ENCODE measurements at places on chromosomes 1 and 21.

GRCh38 chr21:31220575-31220974 is 123.5 kb downstream of the TIAM1 start:
- no peak for DNase-seq

GRCh38 chr21:36423771-36424433 is 38.7 kb downstream of the CHAF1B start:
- no peak for DNase-seq

DNA sequence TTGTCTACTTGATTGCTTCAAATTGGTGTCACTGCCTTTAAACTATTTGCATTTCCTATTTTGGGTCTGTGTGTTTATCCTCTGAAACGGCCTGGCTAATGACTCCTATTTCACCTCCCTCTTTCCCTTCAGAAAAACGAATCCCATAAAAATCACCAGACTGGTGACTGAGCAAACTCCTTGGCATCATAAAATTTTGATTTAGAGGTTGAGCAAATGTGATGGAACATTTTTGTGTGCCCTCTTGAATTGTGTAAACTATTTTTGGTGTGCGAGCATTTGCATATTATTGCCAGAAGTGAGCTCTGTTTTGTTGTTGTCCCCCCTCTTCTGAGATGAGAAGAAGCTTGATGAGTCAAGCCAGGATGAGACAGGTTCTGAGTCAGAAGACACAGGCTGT is 316.1 kb downstream of the AJAP1 start:
- DNase-seq: no peak

GRCh38 chr1:110749960-110750359 is 75.2 kb upstream of the KCNA3 start:
- no peak for DNase-seq

GRCh38 chr1:217896490-217896889 is 265.3 kb downstream of the SPATA17 start:
- DNase-seq: no peak

DNA sequence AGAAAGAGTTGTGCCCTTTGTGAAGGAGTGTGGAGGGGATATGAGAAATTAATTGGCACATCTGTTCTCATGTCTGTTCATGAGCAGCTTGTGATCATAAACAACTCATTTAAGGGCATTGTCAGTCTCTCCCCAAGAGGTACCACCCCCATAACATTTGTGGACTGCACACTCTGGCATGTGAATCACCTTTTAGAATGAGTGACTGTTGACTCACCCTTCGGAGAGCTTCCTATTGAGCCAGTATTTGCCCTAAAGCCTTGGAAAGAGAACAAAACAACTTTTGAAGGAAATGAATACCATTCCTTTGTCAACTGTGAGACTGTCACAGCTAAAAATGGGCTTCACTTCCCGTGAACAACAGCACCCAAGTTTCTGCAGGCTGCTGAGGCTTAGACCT is 27.5 kb upstream of the MYSM1 start:
- DNase-seq: no peak

DNA sequence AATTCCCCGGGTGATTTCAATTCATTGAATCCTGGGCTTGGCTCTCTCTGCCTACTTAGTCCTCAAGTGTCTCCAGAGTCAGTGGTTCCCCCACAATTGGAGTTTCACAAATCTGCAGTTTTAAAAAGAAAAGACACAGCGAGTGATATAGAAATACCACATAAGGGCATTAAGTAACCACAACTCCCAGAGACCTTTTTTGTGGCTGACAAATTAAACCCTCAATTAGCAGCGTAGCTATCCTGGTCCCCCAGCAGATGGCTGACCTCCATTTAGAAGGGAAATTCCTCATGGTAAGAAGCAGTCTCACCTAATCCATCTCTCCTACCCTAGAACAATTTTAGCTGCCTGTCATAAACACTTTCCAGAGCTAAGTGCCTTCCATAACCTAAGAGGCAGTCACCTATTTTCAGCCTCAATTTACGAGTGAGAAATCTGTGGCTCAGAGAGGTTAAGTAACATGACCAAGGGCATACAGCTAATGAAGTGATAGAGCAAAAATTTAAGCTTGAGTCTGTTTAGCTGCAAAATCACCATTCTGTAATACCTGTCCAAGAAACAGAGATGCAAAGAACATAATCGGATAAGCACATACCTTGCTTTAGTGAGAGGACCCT is 56.0 kb upstream of the NBPF3 start:
- no peak for DNase-seq

GRCh38 chr1:100622966-100623762 is 85.2 kb downstream of the GPR88 start:
- DNase-seq: no peak

- no peak for DNase-seq
These were observed 208.0 kb upstream of the BRINP3 start for GRCh38 chr1:190685676-190686075.

- DNase-seq: no peak
These were observed 49.6 kb upstream of the PSMG1 start for GRCh38 chr21:39232861-39233291.

DNA sequence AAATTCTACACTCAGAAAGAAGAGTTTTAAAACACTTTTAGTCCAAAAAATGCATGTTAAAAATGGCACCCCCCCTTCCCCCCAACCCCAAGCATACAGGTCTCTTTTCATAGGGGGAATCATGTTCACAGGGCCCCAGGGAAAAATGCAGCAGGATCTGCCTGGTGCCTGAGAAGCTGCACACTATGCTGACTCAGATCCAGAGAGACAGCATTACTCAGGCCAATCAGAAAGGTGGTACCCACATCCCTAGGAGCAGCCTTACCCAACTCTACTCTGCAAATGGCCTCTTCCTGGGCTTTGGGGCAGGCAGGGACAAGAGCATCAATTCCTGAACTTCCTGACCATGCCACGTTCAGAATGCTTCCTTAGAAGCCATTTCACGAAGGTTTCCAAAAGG is 119.0 kb downstream of the HIVEP3 start:
- DNase-seq: no peak

DNA sequence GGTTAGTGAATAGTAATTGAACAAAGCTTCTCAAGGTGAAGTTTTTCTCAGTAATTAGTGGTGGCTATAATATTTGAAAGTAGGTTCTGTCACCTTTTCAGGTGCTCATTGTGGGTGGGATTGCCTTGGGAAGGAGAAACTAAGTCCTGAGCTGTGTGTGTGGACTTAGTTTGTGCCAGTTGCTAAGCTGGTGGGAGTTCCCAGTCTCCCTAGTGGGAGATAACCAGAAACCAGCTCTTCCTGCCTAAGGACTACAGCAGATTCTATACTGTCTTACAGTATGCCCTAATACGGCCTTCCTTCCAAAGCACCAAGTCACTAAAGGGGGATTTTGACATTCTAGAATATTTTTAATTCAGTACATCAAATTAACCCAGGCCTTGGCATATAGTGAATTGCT is 94.3 kb downstream of the PTBP2 start:
- DNase-seq: no peak

DNA sequence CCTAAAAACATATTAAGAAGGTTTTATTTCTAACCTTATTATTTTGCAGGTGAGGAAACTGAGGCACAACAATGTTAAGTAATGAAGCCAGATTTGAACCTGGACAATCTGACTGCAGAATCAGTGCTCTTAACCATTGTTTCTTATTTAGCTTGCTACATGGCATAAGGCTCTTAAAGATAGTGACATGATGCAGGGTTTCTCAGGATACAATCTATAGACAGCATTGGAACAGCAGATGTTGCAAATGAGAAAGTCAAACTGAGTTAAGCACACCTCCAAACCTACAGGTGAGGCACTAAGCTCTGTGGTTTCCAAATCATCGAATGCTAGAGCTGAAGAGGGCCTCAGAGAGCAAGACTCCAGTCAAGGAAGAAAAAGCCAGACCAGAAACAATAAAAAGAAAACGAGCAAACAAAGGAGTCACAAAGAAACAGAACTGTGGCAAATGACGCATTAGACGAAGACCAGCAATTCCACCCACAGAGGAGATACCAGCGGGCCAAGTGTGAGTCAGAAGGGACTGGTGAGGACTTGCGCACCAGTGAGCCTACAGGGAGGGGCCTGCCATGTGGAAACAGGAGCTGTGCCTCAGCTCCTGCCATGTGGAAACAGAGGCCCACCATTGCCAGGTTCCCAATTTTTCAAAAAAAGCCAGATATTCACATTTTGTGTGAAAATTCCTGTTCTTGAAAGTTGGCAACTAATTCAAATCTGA is 14.4 kb downstream of the CD58 start:
- no peak for DNase-seq

GRCh38 chr1:209202830-209203532 is 380.5 kb upstream of the CAMK1G start:
- no peak for DNase-seq

DNA sequence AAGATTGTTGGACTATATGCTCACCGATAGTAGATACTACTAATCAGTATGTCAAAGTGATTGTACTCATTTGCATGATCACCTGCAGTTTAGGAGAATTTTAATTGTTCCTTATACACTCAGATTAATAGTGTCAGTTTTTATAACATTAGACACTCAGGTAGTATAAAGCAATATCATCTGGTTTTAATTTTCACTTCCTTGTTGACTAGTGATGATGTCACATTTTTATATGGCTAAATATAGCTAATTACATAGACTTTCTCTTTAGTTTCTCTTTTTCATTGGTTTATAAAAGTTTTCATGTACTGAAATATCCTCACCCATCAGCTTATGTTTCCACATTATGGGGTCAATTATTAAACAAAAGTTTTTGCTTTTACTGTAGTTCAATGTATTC is 1332.4 kb upstream of the ADGRL2 start:
- DNase-seq: no peak

DNA sequence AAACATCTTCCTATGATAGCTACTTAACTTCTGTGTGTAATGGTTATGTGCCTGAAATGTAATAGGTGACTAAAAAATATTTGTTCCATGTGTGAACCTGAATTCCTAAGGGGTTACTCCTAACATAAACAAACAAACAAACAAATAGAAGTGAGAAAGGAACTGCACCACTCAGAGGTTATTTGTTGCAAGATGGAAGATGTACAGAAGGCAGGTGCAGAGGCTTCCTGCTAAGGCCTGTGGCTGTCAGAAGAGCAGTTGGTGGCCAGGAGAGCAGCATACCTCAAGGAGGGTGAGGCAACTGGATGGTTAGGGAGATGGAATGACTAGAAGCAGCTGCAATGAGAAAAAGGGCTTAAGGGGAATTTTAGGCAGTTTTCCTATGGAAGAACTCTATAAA is 940.6 kb downstream of the TTLL7 start:
- no peak for DNase-seq

DNA sequence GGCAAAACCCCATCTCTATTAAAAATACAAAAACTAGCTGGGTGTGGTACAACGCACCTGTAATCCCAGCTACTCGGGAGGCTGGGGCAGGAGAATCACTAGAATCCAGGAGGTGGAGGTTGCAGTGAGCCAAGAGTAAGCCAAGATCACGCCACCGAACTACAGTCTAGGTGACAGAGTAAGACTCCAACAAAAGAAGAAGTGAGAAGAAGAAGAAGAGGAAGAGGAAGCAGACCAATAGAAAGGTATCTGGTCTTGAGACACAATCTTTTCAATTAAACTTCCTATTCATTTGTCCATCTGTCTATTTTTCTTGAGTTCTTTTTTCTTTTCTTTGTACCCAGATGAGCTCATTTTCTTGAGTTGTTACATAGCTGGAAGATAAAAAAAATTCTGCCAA is 55.7 kb upstream of the ACADM start:
- DNase-seq: no peak

- DNase-seq: no peak
These were observed 9.1 kb upstream of the PADI2 start for GRCh38 chr1:17128361-17128760.

DNA sequence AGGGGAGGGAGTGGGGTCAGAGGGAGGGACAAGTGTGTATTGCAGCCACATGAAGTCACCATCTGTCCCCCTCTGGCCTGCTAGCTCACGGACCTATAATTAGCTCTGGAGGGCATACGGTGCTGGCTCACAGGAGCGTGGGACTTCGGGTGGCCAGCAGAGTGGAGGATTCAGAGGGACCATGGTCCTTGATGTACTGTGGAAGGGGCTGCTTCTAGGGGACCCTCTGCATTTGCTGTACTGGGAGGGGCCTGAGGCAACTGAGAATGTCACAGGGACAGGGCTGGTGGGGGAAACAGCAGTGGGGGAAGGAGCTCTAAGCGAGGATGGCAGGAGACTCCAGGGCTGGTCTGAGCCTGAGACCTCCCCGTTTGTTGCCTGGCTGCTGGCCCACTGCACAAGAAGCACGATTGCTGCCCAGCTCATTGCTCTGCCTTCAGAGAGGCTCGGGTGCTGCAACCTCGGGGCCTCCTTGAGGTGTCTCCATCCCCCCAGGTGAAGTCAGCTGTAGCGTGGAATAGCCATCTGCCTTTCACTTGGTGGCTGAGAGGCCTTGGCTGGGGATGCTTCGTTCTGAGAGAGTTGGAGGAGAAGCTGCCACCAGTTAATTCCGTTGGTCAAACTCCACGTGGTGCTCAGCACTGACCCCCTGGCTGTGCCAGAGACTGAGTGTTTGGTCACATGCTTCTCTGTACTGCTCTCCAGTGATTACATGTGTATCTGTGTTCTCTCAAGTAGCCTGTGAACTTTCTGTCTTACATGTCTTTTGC is 2.7 kb downstream of the PPFIA4 start:
- DNase-seq: no peak

DNA sequence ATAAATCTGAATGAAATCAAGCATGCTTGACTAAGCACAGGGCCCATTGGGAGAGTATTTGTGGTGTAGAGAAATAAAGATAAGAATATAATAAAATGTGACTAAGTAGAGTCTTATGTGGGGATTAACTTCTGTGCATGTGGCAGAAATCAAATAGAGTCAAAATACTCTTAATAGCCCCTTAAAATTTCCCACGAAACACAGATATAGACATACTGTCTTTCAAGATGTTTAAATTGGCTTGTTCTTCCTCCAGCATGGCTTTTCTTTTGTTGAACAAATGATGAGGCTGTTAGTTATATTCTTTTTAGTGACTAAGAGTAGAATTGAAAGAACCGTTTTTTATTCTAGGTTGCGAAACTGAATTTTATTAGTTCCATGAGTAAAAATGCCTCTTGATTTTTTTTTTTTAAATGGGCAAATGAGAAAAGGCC is 112.3 kb downstream of the RPS6KC1 start:
- no peak for DNase-seq

DNA sequence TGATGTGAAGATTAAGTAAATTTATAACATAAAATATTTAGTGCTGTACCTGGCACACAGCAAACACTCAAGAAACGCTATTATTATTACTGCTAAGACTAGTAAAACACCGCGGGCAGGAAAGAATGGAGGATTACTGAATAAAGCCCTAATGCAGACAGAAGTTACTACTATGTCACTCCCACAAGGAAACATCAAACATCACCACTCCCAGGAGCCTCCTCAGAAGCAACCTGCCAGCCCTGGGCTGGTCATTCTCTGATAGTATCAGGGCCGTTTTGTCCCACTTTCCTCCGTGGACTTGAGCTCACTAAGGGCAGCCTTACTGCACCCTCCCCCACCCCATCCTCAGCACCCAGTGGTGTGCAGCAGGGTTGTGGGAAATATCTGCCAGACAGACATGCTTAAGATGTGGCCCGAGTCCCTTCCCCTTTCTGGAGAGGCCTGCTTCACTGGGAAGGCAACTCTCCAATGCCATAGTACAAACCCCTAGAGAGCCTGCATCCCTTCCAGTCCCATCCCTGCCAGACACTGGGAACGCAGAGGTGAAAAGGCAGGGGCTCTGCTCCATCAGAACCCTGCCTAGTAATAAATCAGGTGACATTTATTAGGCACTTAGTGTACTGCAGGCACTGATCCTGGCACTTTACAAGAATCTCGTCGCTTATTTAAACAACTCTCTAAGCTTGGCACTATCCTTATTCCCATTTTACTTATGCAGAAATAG is 41.7 kb upstream of the ECE1 start:
- DNase-seq: no peak

All from C1 segment of cervical spinal cord (tissue), 14 donors.